Glomerular endothelial cell (primary cell): ENCODE measurements at places on chromosomes 6 and 20.

DNA sequence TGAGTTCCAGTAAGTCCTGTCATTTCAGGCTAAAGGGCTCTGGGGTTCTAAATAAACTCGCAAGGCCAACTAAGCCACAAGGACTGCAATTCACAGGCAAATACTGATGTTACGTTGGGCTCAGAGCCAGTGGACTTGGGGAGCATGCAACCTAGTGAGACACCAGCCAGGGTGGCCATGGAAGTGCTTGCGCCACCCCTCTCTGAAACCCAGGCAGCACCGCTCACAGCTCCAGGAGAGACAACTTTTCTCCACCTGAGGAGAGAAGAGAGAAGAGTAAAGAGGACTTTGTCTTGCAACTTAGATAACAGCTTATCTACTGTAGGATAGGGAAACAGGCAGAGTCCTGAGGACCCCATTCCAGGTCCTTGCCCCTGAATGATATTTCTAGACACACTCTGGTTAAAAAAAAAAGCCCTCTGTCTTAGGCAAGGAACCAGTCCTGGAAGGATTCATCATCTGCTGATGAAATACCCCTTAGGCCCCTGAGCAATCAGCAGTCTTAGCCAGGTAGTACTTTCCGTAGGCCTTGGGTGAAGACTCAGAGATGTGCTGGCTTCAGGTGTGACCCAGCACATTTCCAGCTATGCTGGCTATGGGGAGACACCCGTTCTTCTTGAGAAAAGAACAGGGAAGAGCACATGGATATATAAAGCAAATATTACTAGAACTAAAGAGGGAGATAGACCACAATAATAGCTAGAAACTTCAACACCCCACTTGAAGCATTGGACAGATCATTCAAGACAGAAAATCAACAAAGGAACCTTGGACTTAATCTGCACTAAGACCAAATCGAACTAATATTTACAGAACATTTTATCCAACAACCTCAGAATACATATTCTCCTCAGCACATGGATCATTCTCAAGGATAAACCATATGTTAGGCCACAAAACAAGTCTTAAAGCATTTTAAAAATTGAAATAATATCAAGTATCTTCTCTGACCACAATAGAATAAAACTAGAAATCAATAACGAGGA is 31.5 kb upstream of the TBC1D32 start:
- no peak for DNase-seq

- no peak for DNase-seq
Measured at GRCh38 chr6:146871611-146872425, 273.0 kb downstream of the ADGB start.

DNA sequence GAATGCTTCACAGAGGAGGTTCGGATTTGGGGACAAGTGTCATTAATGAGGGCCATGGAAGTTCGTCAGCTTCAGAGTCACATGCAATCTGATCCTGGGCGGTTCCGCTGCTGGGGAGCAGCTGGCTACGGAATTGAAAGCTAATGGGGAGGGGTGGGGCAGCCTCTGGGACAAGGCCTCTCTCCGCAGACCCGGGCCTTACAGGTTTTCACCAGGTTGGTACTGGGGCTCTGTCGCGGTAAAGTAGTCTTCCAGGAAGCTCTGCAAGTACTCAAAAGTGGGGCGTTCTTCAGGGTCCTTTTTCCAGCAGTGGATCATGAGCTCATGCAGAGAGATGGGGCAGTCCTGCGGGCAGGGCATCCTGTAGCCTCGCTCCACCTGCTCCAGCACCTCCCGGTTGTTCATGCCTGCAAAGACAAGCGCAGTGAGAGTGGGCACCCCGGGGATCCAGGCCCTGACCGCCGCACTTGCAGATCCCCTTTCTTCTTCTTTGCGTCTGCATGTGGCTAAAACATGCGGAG is 55.9 kb upstream of the TRAF3IP2 start:
- no peak for DNase-seq

DNA sequence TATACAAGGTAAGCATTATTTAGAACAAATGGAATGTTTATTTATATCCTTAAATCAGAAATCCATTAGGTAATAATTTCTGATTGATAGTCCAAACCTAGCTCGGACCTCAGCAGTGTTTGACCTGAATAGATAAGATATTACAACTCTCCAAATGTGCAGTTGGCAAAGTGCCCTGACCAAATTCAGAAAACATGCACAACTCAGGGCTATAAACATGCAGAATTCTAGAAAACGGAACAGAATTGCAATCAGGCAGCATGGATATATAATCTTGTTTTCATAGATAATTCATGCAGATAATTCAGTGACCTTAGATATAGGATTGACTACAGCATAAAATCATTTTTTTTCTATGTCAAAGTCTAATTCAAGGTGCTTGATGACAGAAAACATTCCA is 626.6 kb upstream of the CITED2 start:
- DNase-seq = no peak

GRCh38 chr6:30726506-30727413 is 6.6 kb downstream of the TUBB start:
- DNase-seq = no peak

DNA sequence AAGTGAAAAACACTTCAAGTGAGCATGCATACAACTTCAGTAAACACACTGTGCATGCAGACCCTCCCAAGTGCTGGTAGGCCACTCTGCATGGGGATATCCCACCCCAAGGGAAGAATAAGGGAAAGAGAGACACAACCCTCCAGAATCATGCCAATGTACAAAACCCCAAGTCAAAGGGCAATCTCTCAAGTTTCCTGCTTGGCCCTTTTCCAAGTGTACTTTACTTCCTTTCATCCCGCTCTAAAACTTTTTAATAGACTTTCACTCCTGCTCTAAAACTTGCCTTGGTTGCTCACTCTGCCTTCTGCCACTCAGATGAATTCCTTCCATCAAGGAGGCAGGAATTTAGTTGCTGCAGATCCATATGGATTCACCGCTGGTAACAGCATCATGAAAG is 205.7 kb upstream of the PROKR2 start:
- no peak for DNase-seq

DNA sequence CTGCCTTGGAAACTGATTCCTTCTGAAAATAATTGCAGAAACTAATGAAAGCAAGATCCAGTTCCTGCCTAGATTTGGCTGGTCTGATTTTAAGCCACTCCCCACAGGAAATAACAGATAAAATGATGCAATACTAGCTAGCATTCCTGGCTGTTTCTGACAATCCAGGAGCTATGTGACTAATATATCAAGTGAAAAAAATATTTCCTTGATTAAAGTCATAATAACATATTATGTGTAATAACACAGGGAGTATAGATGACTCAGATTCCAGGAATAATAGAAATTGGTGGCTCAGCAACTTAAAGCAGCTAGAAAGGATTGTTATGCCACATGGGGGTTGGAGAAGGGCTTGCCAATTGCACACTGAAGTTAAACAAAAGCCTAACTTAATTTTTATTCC is 182.7 kb upstream of the SALL4 start:
- DNase-seq = peak; percentile 92

DNA sequence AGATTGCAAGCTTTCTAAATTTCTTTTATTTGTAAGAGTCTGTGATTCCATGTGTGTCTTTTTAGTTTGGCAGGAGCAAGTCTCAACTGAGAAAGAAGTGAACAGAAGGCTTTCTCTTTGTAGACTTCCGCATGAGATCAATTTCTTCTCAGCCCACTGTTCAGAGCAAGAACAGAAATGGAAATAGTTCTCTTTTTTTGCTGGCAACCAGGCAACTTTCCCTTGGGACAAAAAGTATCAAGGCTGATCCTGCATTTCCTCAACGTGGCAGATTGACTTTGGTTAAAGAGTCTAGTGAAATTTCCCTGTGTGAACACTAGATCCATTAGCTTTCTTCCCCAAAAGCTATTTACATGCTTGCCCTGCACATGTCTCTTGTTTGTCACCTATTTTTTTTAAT is 46.8 kb upstream of the JAG1 start:
- DNase-seq = no peak

DNA sequence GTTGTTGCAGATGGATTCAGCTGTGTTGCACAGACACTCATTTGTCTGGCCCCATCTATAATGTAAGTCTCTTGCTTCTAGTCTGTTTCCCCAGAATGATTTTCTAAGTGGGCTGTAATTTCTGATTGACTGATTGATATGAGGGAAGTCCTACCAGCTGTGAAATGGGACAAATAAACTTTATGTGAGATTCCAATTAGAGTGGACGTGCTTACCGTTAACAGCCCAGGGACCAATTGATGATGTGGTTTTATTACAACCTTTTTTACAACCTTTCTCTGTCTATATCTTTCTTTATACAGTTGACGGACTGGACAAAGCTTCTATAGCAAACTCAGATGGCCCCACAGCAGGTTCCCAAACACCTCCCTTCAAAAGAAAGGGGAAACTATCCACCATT is 33.9 kb downstream of the PHACTR2 start:
- DNase-seq = no peak

DNA sequence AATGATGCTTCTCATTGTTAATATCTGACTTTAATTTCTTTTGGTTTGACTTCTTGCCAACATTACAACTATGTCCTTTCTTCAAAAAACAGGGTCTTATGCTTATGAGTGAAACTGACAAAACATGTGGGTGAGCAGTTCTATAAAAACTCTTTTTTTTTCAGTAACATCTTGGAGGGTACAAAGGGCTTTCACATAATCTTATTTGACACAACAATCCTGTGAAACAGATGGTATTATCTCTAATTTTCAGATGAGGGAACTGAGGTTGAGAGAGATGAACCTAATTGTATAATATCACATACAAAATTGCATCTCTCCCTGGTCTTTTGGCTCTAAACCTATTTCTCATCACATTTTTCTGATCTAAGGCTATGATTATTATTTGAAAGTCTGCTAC is 38.3 kb downstream of the MAPK14 start:
- DNase-seq = no peak

DNA sequence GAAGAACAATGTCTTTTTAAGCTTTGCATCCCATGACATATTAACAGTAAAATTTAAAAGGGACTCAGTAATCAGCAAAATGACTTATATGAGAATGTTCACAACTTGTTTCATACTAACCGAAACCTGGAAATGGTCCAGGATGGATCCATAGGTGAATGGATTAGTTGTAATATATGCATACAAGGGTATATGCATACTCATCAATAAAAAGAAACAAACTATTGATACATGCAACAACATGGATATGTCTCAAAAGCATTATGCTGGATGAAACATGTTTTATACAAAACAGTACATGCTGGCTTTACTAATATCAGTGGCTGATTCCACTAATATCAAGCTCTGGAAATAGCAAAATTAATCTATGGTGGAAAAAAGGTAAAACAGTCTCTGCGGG is 108.5 kb upstream of the HIVEP1 start:
- DNase-seq = no peak

DNA sequence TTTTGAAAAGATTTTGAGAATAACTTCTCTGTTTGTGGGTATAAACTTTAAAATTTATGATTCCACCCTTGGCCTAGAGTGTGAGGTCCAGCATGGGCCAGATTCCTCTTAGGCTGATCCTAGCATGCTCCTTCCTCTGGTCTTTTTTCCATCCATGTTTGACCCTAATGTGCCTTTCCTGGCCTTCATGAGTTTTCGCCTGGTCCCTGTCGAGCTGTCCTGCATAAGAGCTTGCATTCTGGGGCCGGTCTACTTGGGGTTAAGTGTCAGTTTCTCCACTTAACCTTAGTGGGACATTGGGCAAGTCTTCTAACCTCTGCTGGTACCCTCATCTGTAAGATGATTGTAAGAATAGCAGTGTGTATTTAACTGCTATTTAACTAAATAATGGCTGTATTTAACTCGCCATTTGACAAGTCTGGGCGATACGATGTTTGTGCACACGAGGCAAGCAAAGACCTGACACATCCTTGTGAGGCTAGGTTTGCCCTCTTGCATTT is 40.7 kb upstream of the TAGAP start:
- no peak for DNase-seq

- no peak for DNase-seq
Measured at GRCh38 chr20:51271931-51272330, 249.0 kb upstream of the KCNG1 start.

- DNase-seq = no peak
Measured at GRCh38 chr6:134080171-134080795, 27.9 kb upstream of the SLC2A12 start.

DNA sequence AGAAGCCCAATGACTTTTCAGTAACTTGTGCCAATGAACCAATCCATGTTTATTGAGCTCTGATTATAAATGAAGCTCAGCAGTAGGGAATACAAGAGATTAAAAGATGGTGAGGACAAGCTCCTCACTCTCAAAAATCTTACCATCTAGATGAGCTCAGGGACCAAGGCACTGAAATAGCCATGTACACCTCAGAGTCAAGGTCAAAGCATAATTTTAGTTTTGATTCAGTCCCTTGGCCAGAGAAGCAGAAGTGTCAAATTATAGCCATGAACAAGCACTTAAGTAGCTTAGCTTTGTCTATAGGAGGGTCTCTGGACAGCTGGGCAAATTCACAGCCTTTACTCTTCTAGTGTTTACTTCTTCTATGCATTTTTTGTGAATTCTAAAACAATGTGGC is 131.0 kb upstream of the DTNBP1 start:
- DNase-seq = no peak

- DNase-seq = no peak
Measured at GRCh38 chr6:122778985-122779661, 393 bp upstream of the FABP7 start.

DNA sequence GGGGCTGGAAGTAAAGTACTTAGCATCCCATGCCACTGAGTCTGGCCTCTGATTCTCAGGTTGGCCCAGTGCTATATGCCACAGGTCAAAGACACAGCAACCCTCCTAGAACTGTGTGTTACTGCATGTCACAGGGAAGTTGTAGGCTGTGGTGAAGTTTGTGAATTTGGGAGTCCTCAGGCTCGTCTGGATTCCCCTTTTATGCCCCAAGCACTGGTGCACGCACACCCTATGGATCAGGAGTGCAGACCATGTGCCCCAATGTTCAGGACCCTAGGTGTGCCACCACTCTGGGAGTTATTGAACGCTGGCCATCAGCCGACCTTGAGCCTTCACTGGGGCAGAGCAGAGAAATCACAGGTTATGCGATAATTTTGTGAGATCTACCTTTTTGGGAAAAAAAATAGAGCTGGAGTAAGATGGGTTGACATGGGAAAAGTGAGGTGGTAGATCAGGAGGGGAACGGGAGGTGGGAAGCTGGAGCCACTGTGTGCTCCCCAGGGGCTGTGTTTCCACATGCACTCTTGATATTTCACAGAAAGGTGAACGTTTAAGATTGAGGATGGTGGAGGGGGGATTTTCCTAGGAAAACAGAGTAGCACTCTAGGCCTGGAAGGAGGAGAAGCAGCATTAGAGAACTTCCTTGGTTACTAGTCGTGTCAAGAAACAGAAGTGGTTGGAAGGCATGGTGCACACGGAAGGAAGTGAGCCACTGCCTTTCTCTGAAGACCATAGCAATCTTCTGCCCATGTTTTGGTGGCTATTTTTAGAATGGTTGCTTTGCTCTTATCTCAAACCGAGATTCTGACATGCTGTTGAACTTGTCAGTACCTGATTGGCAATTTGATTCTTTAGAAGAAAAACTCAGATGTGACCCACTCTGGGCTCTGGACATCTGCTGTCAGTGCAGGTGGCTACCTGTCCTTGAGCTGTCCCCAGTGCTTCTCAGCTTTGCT is 44.1 kb downstream of the DUSP22 start:
- no peak for DNase-seq

DNA sequence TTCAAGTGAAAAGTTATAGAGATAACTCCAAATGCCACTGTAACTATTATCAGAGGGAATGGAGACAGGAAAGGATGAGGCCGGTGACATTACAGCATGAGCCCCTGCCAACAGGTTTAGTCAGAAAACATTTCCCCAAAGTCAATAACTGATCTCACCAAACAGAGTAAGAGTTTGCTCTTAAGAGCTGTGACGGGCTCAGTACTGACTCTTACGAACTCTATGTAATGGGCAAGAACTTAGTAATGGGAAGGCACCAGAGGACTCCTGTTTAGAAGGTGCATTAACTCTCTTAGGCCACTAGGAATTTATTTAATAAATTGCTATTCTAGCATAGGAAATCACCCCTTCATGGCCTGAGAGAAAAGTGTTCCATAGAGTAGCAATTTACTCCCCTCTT is 76.8 kb downstream of the SAMD5 start:
- no peak for DNase-seq
